ENCODE measurements at places on chromosomes 11 and 22.
A peak's percentile ranks its signal among the peaks of the same experiment; 100 is the strongest.

DNA sequence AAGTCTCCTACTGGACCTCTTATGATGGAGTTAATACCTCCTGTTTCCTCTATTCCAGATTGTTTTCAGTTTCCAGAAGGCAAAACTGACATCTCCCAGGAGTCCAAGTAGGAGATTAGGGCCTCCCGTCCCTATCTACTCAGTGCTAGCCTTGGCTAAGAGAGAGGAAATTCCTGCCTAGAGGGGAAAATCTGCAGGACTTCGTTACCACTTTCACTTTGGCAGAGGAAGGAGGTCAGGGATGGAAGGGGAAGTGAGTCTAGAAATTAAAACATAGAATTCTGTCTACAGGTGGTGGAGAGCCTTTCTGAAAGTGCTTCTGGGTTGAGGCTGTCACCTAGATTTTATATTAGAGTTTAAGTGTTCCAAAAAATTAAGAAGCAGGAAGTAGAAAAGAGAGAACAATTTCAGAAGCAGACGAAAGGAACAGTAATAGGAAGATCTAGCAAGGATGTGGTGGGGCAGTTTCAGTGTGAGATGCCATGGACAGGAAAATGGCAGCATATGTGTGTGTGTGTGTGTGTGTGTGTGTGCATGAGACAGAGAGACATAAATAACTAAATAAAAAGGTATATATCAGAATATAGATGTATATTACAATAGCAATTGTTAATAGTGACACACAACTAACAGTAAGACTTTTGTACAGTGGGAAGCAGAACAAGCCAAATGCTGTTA lies 2.4 kb upstream of the TRIM68 start:
- peak; percentile 8 for DNase-seq
- peak overlapping the region; percentile 97 for H3K27ac ChIP-seq
- H3K4me3 ChIP-seq: peak overlapping the region; percentile 95
- peaks cover 28% of the 10 kb centered on the region for H3K4me1 ChIP-seq
- peaks cover 17% of the 10 kb centered on the region for H3K36me3 ChIP-seq
- H3K27me3 ChIP-seq: peaks cover 4% of the 10 kb centered on the region

- H3K27ac ChIP-seq: no peak overlapping the region
- peaks cover 6% of the 10 kb centered on the region for H3K36me3 ChIP-seq
- H3K27me3 ChIP-seq: no peaks in the 10 kb centered on the region
- H3K4me1 ChIP-seq: peaks cover 9% of the 10 kb centered on the region
These were observed 14.6 kb downstream of the PPME1 start for GRCh38 chr11:74185695-74186094.

GRCh38 chr22:38728871-38729796 lies 23.4 kb downstream of the GTPBP1 start:
- H3K4me1 ChIP-seq: peaks cover 29% of the 10 kb centered on the region
- H3K36me3 ChIP-seq: peaks cover 100% of the 10 kb centered on the region
- no peak for DNase-seq
- no peaks in the 10 kb centered on the region for H3K27me3 ChIP-seq
- H3K4me3 ChIP-seq: peak overlapping the region; percentile 44

GRCh38 chr11:74024261-74025029 lies 15.6 kb upstream of the UCP3 start:
- peaks cover 15% of the 10 kb centered on the region for H3K4me1 ChIP-seq
- peak overlapping the region; percentile 73 for H3K27ac ChIP-seq
- no peaks in the 10 kb centered on the region for H3K27me3 ChIP-seq
